ENCODE measurements at places on chromosomes 4 and X.

DNA sequence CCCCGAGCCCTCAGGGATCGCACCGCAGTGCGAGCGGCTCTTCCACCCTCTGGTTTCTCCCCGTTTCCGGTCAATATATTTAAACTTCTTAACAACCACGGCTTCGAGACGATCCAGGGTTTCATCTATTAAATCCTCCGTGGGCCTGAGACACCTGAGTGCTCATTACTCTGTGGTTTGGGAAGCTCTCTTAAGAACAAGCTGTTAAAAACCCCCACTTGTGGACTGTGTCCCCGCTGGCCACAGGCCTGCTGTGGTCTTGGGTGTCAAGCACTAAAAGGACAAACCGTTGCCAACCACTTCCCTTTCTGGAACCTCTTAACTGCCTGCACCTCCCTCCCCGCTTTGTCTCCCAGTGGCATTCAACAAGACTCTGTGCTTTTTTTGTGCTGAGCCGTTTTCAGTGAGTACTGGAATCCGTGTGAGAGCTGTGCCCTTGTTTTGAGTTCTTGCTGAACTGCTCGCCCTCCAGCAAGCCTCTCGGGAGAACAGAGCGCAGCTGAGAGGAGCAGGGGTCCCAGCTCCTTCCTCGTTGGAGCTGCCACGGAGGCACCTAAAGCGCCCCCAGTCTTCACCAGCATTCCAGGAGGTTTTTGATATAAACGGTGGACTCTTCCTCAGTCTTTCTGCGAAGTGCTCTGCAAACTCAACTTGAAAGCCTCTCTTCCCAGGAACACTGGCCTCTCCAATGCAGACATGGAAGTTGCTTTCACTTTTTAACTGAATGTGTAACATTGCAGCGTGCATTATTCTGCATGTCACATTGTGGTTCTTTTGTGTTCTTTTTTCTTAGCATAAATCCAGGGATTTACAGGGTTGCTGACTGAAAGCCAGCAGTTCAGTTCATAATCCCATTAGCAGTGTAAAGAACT lies 691 bp upstream of the IGFBP7 start:
- DNase-seq = no peak

DNA sequence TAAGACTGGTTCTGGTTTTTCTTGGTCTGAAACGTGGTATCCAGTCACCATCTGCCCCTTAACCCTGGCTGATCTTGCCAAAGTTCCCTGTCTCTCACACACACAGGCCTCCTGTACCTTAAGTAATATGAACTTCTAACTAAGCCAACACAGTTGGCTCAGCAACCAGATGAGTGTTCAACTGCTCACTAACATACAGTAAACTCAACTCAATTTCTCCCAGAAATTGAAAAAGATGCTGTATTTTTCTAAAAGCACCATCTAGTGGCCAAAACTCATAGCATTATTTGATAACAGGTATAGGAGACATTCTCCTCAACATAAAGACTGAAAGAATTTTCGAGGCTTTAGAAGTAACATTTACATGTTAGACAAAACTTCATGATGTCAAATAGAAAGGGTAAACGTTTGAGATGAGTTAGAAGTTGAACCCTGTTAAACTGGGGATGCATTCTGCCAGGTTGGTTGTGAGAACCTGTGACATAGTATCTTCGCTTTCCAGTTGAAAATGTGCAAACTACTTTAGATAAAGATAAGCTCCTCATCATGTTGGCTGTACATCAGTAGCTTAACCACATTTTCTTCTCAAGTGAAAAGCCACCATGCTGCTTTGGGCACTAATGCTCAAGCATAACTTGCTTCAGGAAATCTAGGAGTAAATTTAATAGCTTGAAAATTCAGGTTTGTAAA lies 31.2 kb downstream of the CCNI start:
- DNase-seq = no peak

DNA sequence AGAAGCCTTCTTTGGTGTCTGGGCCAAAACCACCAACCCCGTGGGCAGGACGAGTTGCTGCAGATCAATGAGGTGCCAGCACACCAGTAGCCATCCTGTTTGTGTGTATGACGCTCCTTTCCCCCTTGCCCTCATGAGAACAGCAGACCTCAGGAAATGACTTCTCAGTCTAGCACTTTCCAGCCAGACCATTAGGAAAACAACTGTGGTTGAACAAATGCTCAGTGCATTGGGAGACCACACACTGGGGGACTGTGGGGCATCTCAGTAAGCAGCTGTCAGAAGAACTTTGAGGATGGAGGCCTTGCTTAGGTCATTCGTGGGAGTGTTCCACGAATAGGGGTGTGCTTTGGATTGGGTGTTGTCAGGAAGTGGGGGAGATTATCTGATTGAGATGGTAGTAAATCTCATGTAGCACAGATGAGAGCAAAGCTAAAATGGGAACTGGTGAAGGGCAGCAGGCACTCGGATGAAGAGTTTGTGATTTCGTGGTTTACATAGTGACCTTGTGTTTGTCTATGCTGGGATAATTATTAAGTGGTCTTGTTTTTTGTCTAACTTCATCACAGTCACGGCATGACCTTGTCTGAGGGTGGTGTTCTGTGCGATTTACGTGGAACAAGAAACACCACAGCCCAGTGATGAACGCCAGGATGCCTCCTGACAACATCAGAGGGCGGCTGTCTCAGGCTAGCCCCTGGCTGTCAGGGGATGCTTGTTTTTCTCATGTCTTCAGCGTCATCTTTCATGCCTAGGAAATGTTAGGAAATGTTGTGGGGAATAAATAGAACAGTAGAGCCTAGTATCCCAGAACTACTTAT lies 70.1 kb downstream of the USP46 start:
- DNase-seq = no peak

DNA sequence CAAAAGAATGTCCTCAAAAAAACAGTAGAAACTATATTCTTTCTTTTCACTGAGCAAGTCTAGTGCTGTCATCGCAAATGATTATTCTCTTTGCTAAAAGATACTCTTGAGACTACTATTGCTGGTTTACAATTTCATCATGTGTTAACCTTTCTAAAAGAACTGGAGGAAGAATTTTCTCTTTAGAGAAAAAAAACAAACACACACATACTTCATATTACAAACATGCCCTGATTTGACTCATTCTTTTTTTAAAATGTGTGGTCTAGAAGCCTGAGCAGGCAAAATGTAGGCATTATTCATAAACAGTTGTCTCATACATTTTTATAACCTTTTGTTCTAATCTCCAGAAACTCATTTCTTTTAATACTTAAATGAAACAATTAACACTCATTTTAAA lies 60.6 kb upstream of the FAT4 start:
- no peak for DNase-seq

DNA sequence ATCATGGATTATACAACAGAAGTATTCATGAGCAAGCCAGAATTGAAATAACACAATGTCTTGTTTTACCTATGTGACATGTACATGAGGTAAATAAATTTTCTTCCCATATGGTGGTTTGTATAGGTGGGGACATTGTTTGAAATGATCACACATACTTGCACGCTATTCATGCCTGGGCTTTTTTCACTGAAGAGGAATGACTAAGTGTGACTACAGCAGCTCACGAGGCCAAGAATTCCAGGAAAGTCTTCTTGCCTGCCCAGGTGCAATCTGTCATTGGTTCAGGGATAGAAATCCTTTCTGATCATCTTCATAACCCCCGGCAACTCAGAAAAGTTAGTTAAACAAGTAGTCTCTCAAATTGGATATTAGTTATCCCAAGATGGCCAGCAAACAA lies 36.3 kb upstream of the AREG start:
- no peak for DNase-seq

All from stimulated activated CD8-positive, alpha-beta memory T cell treated with anti-CD3 and anti-CD28 coated beads, Interleukin-7, amount 100 ng/mL, for 1 hour (primary cell).